Smooth muscle cell of trachea (primary cell): ENCODE measurements at places on chromosomes 7 and 10. TPM values are rescaled to one million over a fixed set of nuclear protein-coding genes. Genes with fewer than 3 reads are reported as not detected.

LRRC18 gene
- under 0.01 and 0.29 TPM in 2 replicates for total RNA-seq

POMZP3 gene
- 2.3 and 11.7 TPM in 2 replicates for total RNA-seq

CYP26C1 gene
- total RNA-seq: under 0.01 TPM in 1 of 2 replicates, not detected in the other

ASB10 gene
- not detected in 2 replicates for total RNA-seq

RASA4 gene
- total RNA-seq: 6.5 and 7.4 TPM in 2 replicates

OGDHL gene
- total RNA-seq: 0.17 and 0.29 TPM in 2 replicates

SUGCT gene
- total RNA-seq: 8.9 and 12.6 TPM in 2 replicates

PTN gene
- 35.4 and 36.9 TPM in 2 replicates for total RNA-seq

FAM25G gene
- not detected in 2 replicates for total RNA-seq

CDC14C gene
- total RNA-seq: 0.15 and 0.17 TPM in 2 replicates

AFAP1L2 gene
- 0.17 and 0.29 TPM in 2 replicates for total RNA-seq

CTAGE15 gene
- total RNA-seq: not detected in 2 replicates

ANXA8L1 gene
- 0.44 TPM in 1 of 2 replicates, not detected in the other for total RNA-seq

DOCK1 gene
- 86.0 and 108 TPM in 2 replicates for total RNA-seq

CPA4 gene
- total RNA-seq: 3.8 and 8.4 TPM in 2 replicates

GARIN1A gene
- 1.5 TPM in 2 replicates for total RNA-seq

INHBA gene
- 8.1 and 8.6 TPM in 2 replicates for total RNA-seq

LIPF gene
- total RNA-seq: 0.29 TPM in 1 of 2 replicates, not detected in the other

CALHM3 gene
- total RNA-seq: 0.15 TPM in 1 of 2 replicates, not detected in the other

VSTM2A gene
- not detected in 2 replicates for total RNA-seq

CLDN4 gene
- total RNA-seq: 1.3 and 1.7 TPM in 2 replicates

TES gene
- 38.5 and 62.0 TPM in 2 replicates for total RNA-seq

LRRN3 gene
- total RNA-seq: 1.8 and 3.2 TPM in 2 replicates

DLG5 gene
- 46.1 and 75.8 TPM in 2 replicates for total RNA-seq

FBXO24 gene
- total RNA-seq: 0.15 and 0.33 TPM in 2 replicates

ASB4 gene
- not detected in 2 replicates for total RNA-seq
